PC-9 (cell line): ENCODE measurements at places on chromosomes 16 and 17. TPM values are rescaled to one million over a fixed set of nuclear protein-coding genes. Genes with fewer than 3 reads are reported as not detected.

KCTD11 gene
- 16.4 and 18.3 TPM in 2 replicates for total RNA-seq

- no peak for DNase-seq
Measured at GRCh38 chr16:56145369-56145768, 45.9 kb upstream of the GNAO1 start.

GRCh38 chr17:57612202-57613071, 132.7 kb downstream of the CCDC182 start:
- DNase-seq: peak; percentile 67

KRT27 gene
- total RNA-seq: not detected in 2 replicates

DNA sequence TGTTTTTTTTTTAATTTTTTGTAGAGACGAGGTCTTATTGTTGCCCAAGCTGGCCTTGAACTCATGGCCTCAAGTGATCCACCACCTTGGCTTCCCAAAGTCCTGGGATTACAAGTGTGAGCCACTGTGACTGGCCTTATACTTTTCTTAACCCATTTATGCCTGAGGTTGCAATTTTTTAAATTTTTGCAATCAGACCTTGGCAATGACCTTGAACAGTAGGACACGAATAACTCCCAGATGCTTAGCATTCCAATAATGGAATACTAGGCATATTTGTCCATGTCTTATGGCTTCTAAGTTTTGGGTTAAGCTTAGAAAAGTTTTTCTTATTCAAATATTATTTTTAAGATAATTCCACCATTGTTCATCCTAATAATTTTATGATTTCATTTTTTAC, 28.3 kb upstream of the TMEM97 start:
- no peak for DNase-seq

GRCh38 chr16:49937886-49938285, 82.0 kb upstream of the ZNF423 start:
- DNase-seq: no peak

GRCh38 chr16:30096862-30097563, 1.0 kb upstream of the YPEL3 start:
- DNase-seq: no peak

DNA sequence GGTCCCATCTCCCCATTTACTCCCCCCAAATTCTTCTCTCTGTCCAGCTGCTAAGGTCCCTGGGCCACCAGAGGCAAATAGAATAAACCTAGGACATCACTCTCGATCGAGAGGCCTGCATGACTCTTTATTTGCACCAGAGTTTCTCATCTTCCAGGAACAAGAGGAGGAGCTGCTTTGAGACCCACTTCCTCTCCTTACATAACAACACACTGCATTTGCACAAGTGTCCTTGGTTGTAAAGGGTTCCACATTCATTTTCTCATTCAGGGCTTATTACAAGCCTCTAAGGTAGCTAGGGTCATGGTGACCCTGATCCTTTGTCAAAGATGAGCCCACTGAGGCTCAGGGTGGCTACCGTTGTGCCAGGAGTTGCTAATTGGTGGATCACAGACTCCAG, 38.1 kb upstream of the RHOT1 start:
- no peak for DNase-seq

EVI2A gene
- total RNA-seq: not detected in 2 replicates

DNA sequence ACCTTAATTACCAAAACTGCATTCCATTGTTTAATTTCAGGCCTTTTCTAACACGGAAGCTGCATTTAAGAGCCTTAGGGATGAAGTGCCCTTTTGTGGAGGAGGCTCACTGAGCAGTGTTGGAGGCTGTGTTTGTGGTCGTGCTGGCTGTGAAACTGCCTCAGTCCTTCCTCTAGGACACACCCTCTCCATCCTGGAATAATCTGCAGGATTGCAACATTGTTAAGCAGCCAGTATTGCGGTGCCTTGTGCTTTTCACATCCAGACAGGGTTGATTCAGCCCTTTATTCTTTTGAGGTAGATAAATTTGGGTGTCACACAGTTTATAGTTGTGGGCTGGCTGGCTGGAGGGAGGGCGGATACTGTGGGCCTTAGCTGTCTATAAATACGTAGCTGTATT, 141.6 kb downstream of the CDRT15L2 start:
- no peak for DNase-seq

DNA sequence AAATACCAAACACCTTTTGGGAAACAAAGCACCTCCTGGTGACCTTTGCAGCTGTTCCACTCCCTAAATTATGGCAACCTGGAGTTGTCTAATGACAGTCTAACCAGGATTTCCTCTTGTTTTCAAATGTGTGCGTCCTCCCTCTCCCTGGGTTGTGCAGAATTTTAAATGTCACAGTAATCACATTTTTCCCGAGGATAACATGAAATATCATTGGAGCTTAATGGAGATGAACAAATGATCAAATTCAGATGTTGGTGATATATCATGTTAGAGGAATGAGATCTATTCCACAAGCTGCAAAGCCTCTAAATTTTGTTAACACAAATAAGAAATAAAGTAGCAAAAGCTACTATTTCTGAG, 86.9 kb upstream of the HLF start:
- DNase-seq: no peak

DNA sequence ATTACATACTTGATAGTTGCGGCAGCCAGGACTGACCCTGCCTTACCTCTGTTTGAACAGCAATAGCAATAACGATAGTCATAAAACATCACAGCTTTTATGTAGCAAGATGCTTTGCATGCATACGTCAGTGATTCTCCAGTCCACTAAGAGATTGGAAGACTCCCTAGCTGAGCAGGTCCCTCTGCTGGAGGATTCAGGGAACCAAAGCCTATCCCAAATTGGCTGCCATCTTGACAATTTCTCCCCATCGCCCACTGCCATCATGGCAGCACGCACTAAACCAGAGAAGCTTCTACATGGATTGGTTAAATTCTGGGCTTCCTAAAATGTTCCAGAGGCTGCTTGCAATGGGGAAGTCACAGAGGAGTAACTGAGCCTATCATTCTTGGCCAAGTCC, 360.6 kb upstream of the XYLT1 start:
- no peak for DNase-seq

DNA sequence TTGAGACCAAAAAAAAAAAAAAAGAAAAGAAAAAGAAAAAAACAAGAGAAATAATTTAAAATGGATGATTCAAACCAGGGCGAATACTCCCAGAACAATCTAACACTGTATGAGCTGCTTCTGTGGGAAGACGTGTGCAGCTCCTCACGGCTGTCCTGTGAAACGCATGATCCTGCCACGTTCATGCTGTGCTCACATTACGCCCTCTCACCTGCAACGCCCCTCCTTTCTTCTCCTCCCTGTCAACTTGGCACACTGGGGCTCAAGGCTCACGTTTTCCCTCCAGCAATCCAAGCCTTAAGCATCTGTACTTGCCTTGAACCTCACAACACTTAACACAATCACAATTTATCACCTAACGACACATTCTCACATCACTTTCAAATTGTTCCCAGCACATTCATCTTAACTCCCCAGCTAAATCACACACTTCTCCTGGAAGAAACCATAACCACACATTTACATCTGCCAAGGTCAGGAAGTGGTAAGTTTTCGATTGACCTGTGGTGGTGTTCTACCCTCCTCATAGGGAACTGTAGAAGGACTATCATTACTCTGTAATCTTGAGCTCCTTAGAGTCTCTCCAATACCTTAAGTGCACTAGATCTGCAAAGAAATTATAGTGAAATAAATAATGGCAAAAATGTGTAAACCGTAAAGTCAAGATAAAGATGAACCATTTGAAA, 29.1 kb downstream of the MBTPS1 start:
- no peak for DNase-seq

DNA sequence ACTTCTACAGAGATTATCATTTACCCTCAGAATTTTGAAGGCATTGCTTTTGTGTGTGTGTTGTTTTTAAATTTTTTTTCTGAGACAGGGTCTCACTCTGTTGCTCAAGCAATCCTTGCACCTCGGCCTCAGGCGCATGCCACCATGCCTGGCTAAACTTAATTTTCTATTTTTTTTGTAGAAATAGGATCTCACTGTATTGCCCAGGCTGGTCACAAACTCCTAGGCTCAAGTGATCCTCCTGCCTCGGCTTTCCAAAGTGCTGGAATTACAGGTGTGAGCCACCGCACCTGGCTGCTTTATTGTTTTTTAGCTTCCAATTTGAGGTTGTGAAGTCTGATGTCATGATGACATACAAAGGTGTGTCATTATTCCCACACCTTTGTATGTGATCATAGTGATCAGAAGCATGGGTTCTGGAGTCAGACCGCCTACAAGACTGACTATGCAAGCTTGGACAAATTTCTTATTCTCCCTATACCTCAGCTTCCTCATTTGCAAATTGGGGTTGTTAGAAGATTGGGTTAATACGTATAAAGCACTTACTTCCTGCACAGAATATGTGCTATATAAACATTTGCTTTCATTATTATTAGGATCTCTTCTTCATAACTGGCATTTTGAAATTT, 5.8 kb downstream of the SEPHS2 start:
- no peak for DNase-seq

GRCh38 chr16:48574766-48575165, 35.2 kb downstream of the N4BP1 start:
- peak; percentile 85 for DNase-seq

GRCh38 chr16:86751076-86752030, 173.0 kb downstream of the FOXL1 start:
- no peak for DNase-seq

DNA sequence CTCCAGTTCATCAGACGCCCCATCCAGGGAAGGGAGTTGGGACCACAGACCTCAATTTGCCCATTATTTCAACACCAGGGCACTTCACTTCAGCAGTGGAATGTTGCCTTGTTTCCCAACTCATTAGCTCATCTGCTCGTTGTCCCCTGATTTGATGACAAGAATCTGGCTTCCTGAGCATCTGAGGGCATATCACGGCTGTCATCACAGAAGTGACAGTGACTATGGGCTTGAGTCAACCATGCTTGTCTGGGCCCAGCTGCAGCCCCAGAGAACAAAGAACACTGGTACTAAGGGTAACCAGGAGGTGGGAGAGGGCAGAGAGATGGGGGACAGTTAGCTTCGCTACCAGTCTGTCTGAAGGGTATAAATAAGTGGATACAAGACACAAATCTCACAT, 266.0 kb upstream of the SDK2 start:
- DNase-seq: no peak

ALOX12B gene
- total RNA-seq: not detected in 2 replicates

TPSAB1 gene
- total RNA-seq: not detected in 2 replicates

ITGAD gene
- not detected in 2 replicates for total RNA-seq

DNA sequence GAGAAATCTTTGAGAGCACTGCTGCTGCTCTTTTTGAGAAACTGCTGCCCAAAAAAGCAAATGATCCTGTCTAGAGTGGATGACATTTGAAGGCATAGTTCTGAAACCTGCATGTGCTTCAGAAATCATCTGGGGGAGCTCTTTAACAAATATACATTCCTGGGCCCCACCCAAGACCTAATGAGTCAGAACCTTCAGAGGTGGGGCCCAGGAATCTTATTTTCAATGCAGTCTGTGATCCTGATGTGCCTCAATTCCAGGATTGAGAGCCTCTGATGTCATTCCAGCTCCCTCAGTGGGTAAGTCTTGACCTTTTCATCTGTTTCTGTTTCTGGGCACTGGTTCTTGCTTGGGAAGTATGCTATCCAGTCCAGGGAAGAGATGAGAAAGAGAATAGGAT, 42.3 kb downstream of the HNF1B start:
- DNase-seq: peak; percentile 42
